ENCODE measurements at places on chromosomes 13 and 19.

DNA sequence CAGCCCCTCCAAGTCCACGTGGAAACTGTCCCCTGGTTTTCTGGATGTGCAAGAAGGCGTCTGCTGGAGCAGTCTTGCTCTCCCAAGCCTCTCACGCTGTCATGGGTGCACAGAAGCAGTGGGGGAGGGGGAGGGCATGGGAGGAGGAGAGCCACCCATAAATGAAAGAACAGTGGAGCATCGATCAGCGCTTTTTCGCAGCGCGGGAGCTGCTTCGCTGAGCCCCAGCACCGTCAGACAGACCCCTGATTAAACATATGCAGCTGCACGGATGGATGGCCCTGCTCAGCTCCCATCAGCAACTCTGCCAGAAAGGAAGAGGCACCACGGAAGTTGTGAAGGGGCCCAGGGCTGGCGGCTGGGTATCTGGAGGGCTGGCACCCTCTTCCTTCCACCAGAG, 264.9 kb downstream of the UQCRFS1 start:
- DNase-seq = no peak

DNA sequence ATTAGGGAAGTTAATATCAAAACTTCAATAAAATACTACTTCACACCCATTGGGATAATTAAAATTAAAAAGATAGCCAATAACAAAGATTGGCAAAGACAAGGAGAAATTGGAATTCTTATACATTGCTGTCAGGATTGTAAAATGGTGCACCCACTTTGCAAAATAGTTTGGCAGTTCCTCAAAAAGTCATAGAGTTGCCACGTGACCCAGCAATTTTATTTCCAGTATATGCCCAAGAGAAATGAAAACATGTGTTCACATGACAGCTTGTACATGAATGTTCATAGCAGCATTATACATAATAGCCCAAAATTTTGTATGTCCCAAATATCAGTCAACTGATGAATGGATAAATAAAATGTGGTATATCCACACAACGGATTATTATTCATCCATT, 3.3 kb downstream of the MBD3L1 start:
- no peak for DNase-seq

DNA sequence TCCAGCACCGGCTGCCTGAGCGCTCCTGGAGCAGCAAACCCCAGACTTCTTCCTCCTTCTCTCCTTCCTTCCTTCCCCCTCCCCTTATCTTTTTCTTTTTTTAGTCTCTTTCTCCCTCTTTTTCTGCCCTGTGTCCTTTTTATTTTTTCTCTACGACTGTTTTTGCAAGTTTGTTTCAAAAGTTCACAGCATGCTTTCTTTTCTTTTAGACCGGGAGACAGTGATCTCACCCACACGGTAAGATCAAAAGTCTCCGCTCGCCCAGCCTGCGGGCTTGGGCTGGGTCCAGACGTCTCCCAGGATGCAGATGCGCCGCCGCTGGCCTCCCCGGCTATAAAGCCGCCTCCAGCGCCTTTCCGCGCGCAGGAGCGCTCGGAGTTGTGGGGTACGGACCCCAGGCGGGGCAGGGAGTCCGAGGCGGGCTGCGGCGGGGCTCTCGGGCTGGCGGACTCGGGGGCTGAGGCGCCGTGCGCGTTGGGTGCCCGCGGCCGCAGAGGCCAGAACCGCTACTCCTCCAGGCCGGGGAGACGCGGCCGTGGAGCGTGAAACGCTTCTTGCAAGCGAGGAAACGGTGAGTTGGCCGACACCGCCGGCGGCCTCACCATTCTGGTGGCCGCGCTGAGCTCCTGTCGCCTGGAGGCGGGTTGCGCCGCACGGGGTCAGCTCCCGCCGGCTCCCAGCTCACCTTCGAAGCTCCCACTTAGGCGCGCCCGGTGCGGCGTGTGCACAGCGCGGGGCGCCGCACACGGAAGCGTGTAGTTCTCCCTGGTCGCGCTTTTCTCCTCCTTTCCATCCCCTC, 2.0 kb upstream of the TSHZ3 start:
- no peak for DNase-seq

GRCh38 chr13:59409634-59410200, 754.0 kb downstream of the DIAPH3 start:
- DNase-seq = no peak

DNA sequence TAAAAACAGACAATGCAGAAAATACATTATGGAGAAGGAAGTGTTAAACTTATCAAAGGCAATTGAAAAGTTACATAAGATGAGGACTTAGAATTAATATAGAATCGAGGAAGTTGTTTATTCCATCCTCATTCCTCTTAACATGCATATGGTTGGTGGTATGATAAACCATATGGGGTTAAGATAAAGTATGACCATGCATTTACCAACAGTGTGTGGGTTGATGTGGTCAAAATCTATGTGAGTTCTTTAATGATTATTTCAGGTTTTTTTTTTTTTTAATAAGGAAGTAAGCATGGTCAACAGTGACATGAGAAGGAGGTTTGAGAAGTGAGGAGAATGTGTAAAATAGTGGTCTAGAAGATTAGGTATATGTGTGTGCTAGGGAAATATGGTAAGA, 94.5 kb downstream of the TDRD3 start:
- no peak for DNase-seq

GRCh38 chr19:35254341-35255297, 5.8 kb downstream of the LSR start:
- peak; percentile 75 for DNase-seq

- DNase-seq = no peak
These were observed 437 bp downstream of the SUCLA2 start for GRCh38 chr13:48000559-48001113.

- no peak for DNase-seq
These were observed 3.9 kb upstream of the FAM216B start for GRCh38 chr13:42777467-42777866.

GRCh38 chr13:113585896-113586295, 1.3 kb downstream of the TFDP1 start:
- DNase-seq = peak; percentile 29

DNA sequence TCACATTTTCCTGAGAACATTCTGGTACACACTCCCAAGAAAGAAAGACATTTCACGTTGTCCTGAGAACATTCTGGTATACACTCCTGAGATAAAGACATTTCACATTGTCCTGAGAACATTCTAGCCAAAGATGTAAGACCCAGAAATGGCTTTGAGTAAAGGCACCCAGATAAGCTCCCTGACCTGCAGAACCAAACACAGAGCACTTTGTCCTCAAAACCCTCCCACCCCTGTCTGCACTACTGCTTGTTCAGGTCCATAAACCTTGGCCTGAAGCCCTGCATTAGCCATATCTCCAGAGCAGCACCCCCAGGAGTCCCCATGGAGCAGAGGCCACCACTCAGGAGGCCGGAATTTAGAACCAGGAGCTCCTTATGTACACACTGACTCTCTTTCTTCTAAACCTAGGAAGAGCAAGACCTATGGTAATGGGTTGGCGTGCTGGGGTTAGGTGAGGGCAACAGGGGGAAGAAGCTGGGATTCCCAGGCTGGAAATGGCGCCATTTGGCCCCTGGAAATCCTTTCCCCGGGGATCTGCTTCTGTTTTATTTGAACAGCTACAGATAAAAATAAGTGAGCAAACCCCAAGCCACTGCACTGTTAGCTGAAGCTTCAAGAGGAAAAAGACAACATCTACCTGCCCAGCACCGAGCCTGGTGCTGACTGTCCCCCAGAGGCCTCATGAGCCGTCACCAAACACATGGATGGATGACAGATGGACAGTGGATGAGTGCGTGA, 13.7 kb downstream of the GAS6 start:
- DNase-seq = no peak
